Activated T-helper 17 cell treated with anti-CD3 and anti-CD28 coated beads, Interleukin-2, amount 50 U/mL, for 72 hours (primary cell): ENCODE measurements at places on chromosomes 1 and 21. TPM values are rescaled to one million over a fixed set of nuclear protein-coding genes. Genes with fewer than 3 reads are reported as not detected.

DNA sequence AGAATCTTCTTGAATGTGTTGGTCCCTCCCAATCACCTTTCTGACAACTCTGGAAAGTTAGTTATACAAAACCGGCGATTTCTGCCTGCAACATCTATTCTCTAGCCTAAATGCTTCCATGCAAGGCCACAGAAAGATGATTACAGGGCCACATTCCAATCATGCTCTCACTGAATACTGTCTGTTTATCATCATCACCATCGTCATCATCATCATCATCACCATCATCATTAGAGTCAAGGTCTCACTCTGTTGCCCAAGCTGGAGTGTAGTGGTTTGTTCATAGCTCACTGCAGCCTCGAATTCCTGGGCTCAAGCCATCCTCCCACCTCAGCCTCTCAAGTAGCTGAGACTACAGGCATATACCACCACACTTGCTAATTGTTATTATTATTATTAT, 521.2 kb upstream of the DAB1 start:
- H3K4me3 ChIP-seq = no peak overlapping the region
- no peak overlapping the region for H3K27ac ChIP-seq
- H3K36me3 ChIP-seq = no peaks in the 10 kb centered on the region
- no peaks in the 10 kb centered on the region for H3K27me3 ChIP-seq
- no peaks in the 10 kb centered on the region for H3K4me1 ChIP-seq

- peak; percentile 99 for ATAC-seq
- H3K4me3 ChIP-seq = peak overlapping the region; percentile 14
- H3K27me3 ChIP-seq = no peaks in the 10 kb centered on the region
- no peaks in the 10 kb centered on the region for H3K36me3 ChIP-seq
- H3K4me1 ChIP-seq = peaks cover 25% of the 10 kb centered on the region
- no peak overlapping the region for H3K27ac ChIP-seq
Measured at GRCh38 chr1:226444901-226445300, 37.0 kb upstream of the PARP1 start.

- ATAC-seq = peak; percentile 55
- H3K4me3 ChIP-seq = no peak overlapping the region
- H3K36me3 ChIP-seq = peaks cover 98% of the 10 kb centered on the region
- no peaks in the 10 kb centered on the region for H3K27me3 ChIP-seq
- H3K4me1 ChIP-seq = peaks cover 6% of the 10 kb centered on the region
- peak overlapping the region; percentile 89 for H3K27ac ChIP-seq
Measured at GRCh38 chr1:15938628-15939161, 37.2 kb downstream of the ZBTB17 start.

GRCh38 chr21:29233256-29233546, 65.5 kb upstream of the BACH1 start:
- H3K4me3 ChIP-seq = peak overlapping the region; percentile 43
- peaks cover 48% of the 10 kb centered on the region for H3K4me1 ChIP-seq
- H3K27ac ChIP-seq = peak overlapping the region; percentile 90
- H3K36me3 ChIP-seq = no peaks in the 10 kb centered on the region

GRCh38 chr1:223271085-223271781, 92.7 kb downstream of the SUSD4 start:
- no peaks in the 10 kb centered on the region for H3K27me3 ChIP-seq
- no peaks in the 10 kb centered on the region for H3K4me1 ChIP-seq
- H3K27ac ChIP-seq = no peak overlapping the region
- H3K36me3 ChIP-seq = no peaks in the 10 kb centered on the region
- no peak overlapping the region for H3K4me3 ChIP-seq

DNA sequence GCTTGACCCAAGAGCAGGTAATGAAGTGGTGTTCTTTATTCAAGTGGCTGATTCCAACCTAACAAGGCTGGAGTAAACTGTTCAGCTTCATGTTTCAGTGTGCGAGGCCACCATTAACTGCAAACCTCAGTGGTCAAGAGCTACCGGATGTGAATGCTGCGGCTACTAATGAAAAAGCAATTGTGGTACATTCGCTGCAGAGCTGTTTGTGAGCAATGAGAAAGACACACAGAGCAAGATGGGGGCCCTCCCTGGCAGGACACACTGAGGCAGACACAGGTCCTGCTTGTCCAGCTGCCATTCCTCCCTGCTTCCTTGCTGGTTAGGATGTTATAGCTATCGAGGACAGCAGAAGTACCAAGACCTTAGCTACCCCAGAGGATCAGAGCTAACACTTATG, 26.1 kb downstream of the SYF2 start:
- no peak overlapping the region for H3K27ac ChIP-seq
- ATAC-seq = no peak
- H3K4me3 ChIP-seq = no peak overlapping the region
- no peaks in the 10 kb centered on the region for H3K36me3 ChIP-seq
- H3K4me1 ChIP-seq = no peaks in the 10 kb centered on the region

GRCh38 chr1:151992303-151993083, 1.2 kb downstream of the S100A10 start:
- no peaks in the 10 kb centered on the region for H3K27me3 ChIP-seq
- peaks cover 49% of the 10 kb centered on the region for H3K4me1 ChIP-seq
- peaks cover 40% of the 10 kb centered on the region for H3K36me3 ChIP-seq
- peak; percentile 23 for ATAC-seq
- H3K4me3 ChIP-seq = peak overlapping the region; percentile 92
- peak overlapping the region; percentile 93 for H3K27ac ChIP-seq

- H3K36me3 ChIP-seq = no peaks in the 10 kb centered on the region
- no peak overlapping the region for H3K4me3 ChIP-seq
Measured at GRCh38 chr21:26804895-26805609, 40.2 kb downstream of the ADAMTS1 start.

GRCh38 chr1:6307099-6307498, 46.2 kb upstream of the GPR153 start:
- H3K27ac ChIP-seq = peak overlapping the region; percentile 38

DNA sequence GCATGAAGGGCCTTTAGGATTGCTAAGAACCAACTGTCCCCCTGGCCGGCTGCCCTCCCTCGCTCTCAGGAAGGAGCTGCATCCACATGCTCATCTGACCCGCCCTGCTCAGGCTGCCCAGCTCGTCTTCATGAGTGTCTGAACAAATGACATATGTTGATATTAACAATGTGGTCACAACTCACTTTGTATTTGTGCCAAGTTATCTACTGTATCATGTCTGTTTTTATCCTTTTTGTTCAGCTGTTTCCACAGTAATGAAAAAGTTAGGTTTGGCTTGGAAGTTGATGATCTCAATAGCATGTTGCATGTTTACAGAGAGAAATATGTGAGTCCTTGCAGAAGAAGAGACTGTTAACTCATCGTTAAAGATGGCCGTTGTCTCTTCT, 75.1 kb downstream of the PHTF1 start:
- H3K36me3 ChIP-seq = peaks cover 10% of the 10 kb centered on the region
- no peaks in the 10 kb centered on the region for H3K27me3 ChIP-seq
- H3K4me3 ChIP-seq = no peak overlapping the region
- ATAC-seq = no peak
- H3K4me1 ChIP-seq = peaks cover 4% of the 10 kb centered on the region

DNA sequence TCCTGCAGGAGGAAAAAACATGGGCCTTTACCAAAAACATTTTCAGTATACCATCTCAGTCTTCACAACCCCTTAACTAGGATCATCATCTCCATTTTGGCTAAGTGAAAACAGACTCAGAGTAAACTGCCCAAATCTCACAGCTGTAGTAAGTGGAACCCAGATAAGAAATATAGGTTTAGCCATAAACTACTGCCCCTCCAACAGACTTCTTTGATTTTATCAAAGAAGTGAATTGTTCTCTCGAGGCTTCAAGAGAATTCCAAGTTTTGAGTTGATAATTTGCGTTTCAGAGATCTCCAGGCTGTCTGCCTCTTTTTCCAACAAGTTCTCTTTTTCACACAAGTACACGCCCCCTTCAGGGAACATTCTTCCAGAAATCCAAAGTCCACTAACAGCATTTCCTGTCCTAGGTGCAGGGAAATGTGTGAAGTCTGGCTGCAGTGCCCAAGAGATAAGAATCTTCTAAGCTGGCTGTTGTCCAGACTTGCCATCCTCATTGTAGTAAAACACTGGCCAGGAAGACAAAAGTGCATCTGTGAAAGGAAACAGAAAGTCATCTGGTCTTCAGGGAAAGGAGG, 30.8 kb downstream of the RNF19B start:
- no peak for ATAC-seq
- H3K4me3 ChIP-seq = no peak overlapping the region
- H3K4me1 ChIP-seq = peaks cover 9% of the 10 kb centered on the region
- peak overlapping the region; percentile 41 for H3K27ac ChIP-seq

- peaks cover 85% of the 10 kb centered on the region for H3K36me3 ChIP-seq
- H3K4me3 ChIP-seq = no peak overlapping the region
- no peak overlapping the region for H3K27ac ChIP-seq
- H3K4me1 ChIP-seq = no peaks in the 10 kb centered on the region
- no peak for ATAC-seq
Measured at GRCh38 chr21:46351476-46352163, 27.7 kb downstream of the PCNT start.

DNA sequence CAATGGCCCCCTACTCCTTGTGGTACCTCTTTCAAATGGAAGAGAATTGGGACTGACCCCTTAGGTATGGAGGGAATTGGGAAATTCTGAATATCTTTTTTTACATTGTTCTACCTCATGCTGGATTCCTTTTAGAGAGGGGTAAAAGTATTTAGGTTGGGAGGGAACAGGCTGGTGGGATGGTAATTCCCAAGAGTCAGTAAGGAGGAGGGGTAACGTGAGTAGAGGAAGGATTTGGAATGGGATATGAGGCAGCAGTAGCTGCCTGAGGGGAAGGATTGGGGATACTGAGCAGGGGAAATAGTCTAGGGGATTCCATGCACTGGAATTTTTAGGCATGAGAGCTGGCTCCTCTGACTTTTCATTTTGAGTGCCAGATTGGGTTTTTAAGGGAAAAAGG, 3.8 kb upstream of the AADACL3 start:
- no peak overlapping the region for H3K4me3 ChIP-seq
- no peak overlapping the region for H3K27ac ChIP-seq

- peaks cover 4% of the 10 kb centered on the region for H3K4me1 ChIP-seq
- peak overlapping the region; percentile 72 for H3K4me3 ChIP-seq
- H3K27me3 ChIP-seq = peaks cover 22% of the 10 kb centered on the region
- H3K36me3 ChIP-seq = no peaks in the 10 kb centered on the region
- no peak for ATAC-seq
- H3K27ac ChIP-seq = no peak overlapping the region
Measured at GRCh38 chr1:39789571-39790110, 976 bp upstream of the BMP8B start.

GRCh38 chr1:171279678-171280077, 31.4 kb downstream of the FMO1 start:
- H3K4me1 ChIP-seq = no peaks in the 10 kb centered on the region
- peaks cover 16% of the 10 kb centered on the region for H3K27me3 ChIP-seq
- H3K4me3 ChIP-seq = no peak overlapping the region
- no peaks in the 10 kb centered on the region for H3K36me3 ChIP-seq
- no peak overlapping the region for H3K27ac ChIP-seq

DNA sequence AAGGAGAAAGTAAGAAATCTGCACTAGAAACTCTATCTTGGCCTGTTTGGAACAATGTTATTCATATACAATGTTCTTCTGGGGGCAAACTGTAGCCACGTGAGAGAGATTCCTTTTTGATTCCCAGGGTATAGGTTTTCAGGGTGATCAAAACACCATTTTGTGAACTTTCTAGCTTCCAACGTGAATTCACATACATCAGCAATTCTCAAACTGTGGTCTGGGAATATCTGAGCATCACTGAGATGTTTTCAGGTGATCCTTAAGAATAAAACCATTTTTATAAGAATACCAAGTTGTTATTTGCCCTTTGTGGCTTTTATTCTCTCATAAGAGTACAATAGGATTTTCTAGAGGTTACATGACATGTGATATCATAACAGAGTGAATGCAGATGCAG, 66.9 kb upstream of the ATP1A1 start:
- no peak overlapping the region for H3K27ac ChIP-seq
- no peaks in the 10 kb centered on the region for H3K27me3 ChIP-seq
- H3K36me3 ChIP-seq = no peaks in the 10 kb centered on the region
- H3K4me1 ChIP-seq = peaks cover 9% of the 10 kb centered on the region

DNA sequence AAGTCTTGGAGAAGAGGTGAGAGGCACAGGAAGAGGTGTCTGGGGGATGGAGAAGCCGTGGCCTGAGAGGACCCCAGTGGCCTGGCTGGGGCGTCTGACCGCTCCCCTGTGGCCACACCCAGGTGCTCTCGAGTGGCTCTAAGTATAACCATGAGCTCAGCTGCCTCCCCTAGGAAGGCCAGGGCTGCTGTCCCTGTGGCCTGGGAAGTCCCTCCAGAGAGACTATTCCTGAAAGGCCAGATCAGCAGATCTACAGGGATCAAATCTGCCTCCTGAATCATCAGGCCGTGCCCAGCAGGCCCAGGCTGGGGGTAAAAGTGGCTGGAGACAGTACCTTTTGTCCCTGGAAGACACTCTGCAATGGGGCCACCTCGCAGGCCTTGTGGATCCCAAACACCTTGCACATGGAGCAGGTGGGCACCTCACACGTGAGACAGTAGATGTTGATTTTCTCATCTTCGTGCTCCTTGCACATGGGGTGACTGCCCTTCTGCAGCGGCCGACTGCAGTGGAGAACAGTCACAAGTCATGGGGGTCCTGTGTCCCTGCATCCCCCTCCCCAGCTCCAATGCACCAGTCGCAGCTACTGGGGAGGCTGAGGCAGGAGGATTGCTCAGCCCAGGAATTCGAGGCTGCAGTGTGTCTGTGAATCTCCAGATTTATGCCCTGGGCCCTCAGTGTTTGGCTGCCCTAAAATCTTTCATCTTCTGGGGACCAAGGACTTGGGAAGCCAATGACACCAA, 6.4 kb downstream of the TRIM63 start:
- ATAC-seq = no peak
- no peaks in the 10 kb centered on the region for H3K4me1 ChIP-seq
- no peak overlapping the region for H3K27ac ChIP-seq
- H3K36me3 ChIP-seq = no peaks in the 10 kb centered on the region

DNA sequence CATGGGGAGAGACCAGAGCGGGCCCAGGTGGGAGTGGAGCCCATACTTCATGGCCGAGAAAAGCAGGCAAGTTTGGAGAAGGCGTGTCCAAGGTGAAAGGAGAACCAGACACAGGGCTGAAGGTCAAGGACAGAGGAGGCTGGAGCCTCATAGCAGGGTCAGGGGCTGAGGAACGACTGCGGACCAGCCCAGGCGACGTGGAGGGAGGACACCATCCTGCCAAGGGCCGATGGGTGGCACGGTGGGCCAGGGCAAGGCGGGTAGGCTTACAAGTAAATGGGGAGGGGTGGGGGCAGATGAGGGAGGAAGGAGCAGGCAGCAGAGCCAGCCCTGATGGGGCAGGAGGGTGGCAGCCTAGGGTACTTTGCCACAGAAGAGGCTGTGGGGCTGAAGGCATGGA, 18.2 kb upstream of the GPR153 start:
- H3K4me1 ChIP-seq = no peaks in the 10 kb centered on the region
- no peaks in the 10 kb centered on the region for H3K36me3 ChIP-seq
- no peaks in the 10 kb centered on the region for H3K27me3 ChIP-seq
- H3K27ac ChIP-seq = no peak overlapping the region

The TSPAN1 gene
- total RNA-seq = not detected

The CDA gene
- not detected for total RNA-seq

The C1orf52 gene
- total RNA-seq = 19.1 TPM

The PDZK1 gene
- not detected for total RNA-seq

The SLC45A3 gene
- total RNA-seq = 0.37 TPM

The FALEC gene
- total RNA-seq = 1.2 TPM

The MMP23B gene
- total RNA-seq = 1.8 TPM

The LINGO4 gene
- total RNA-seq = 4.0 TPM

The YIPF1 gene
- 14.8 TPM for total RNA-seq

The RCSD1 gene
- 75.5 TPM for total RNA-seq

The A3GALT2 gene
- not detected for total RNA-seq

The TACSTD2 gene
- not detected for total RNA-seq
